ENCODE measurements at places on chromosomes 3 and 15. TPM values are rescaled to one million over a fixed set of nuclear protein-coding genes. Genes with fewer than 3 reads are reported as not detected.

DNA sequence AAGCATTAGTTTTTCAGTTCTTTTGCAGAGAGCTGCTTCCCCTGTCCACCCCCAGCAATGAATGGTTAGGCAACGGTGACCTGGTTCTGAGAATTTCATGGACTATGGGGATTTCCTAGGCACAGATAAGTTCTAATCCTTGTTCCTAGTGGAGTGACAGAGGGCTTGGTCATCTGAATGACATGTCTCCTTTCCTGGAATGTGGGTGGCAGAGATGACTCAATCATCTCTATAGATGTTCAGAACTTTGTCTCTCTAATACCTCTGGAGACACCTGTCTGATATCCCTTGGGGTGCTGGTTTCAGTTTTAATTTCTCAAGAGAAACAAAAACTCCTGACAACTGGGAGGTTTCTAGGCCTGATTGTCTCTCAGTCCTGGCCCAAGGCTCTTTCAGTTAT lies 10.4 kb downstream of the PLA2G4E start:
- DNase-seq = peak; percentile 67

The LSAMP gene
- not detected for total RNA-seq

DNA sequence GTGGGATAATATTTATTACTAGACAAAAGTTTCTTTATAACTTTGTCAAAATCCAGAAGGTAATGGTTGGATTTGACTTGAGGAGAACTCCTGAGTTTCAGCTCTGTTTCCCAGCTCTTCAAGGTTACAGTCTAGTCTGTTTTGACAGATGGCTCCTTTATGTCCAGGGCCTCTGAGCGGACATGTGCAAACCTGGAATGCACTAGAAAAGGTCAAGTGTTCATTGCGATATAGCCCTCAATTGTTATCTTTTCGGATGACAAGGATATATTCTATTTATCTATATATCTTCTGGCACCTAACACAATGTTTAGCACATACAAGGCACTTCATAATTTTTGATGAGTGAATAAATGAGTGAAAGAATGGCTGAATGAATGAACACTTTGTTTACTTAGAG lies 513.2 kb upstream of the GOLIM4 start:
- no peak for DNase-seq

DNA sequence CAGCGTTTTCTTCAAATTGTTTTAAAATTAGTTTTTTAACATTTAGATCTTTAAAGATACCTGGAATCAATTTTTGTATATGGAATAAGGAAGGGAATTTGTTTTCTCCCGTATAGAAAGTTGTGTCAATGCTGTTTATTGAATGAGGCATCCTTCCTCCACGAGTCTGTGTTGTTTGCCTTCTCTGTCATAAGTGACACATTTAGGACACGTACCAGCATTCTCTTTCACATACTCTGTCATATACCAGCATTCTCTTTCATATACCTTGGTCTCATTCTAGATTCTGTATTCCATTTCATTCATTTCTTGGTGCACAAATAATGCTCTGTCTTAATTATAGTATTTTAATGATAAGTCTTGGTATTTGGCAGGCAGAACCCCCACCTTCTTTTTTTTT lies 10.3 kb downstream of the ATP11B start:
- peak; percentile 55 for DNase-seq

DNA sequence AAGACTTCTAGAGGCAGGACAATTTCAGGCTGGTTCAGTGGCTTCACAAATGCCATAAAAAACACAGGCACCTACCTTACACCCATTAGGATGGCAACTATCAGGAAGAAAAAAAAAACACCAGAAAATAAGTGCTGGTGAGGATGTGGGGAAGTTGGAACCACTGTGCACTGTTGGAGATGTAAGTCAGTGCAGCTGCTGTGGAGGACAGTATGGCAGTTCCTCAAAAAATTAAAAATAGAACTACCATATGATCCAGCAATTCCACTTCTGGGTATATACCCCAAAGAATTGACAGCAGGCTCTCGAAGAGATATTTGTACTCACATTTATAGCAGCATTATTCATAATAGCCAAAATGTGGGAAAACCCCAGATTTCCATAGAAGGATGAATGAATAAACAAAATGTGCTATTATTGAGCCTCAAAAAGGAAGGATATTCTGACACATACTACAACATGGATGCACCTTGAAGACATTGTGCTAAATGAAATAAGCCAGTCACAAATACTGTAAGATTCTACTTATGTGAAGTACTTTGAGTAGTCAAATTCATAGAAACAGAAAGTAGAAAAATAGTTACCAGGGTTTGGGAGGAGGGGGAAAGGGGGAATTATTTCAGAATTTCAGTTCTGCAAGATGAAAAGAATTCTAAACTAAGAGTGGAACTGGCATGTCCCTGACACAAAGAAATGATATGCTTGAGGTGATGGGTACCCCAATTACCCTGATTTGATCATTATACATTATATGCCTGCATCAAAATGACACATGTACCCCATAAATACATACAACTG lies 40.9 kb downstream of the NR1D2 start:
- no peak for DNase-seq

DNA sequence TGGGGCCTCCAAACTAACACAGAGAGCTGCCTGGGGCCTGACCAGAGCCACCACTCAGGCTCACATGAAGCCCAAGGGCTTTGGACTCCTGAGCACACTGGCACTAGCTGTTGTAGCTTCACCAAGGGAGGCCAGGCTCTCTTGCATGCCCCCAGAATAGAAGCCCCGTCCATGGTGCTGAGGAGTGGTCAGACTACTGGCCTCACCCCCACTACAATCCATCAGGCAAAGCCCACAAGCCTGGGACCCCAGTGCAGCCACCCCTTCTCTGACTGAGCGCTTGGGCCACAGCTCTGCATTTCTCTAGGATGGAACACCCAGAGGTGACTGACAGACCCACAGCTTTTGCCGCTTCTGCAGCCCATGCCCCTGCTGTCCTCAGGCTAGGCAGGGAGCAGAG lies 180.8 kb downstream of the PYDC2 start:
- no peak for DNase-seq

DNA sequence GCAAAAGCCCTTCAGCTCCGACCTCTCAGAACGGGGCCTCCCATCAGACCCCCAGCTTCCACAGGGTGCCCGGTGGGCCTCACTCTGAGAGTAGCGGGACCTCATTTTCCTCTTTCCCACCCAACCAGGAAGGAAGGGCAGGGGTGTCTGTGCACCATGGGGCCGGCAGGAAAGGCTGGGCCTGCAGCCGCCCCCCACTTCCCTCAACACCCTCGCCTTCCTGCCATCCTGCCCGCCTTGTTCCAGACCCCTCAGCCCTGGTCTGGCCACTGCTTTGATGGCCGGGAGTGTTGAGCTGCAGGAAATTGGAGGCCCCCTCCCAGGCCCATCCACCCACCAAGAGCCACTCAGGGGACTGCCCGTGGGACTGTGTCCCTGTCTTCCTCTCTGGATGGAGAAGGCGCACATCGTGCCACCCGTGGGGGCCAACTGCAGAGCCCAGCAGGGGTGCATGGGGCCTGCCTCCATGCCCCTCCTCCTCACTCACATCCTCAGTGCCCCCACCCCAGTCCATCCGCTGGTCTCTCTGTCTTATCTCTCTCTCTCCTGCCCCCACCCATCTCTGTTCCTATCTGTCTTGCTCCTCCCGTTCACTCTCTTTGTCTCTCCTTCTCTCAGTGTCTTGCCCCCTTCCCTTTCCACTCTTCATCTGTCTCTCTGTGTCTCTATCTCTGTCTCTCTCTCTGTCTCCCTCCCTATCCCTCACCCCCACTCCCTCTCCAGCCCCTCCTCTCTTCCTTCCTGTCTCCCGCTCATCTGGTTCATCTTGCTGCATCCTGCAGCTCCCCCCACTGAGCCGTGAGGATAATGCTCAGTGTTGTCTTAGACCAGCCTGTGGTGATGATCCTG lies 1.8 kb upstream of the PLXND1 start:
- peak; percentile 6 for DNase-seq

DNA sequence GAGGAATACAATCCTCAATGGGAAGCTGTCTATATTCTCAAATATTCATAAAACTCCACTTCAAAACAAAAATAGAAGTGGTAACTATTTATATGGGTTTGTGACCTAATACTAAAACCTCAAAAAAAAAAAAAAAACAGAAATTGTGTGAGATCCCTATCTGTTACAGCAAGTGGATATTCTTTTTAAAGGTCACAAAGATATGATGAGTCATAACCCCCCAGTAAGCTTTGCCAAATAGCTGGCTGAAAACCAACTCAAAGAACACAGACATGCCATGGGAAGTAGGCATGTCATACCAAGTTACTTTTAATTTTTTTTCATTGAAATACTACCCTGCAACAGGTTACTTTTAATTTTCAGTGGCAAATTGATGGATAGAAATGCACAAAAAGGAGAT lies 62.5 kb downstream of the CBLB start:
- peak; percentile 89 for DNase-seq
